Brain pericyte (primary cell): ENCODE measurements at places on chromosomes 7 and 10.

GRCh38 chr7:17846935-17847334 is 93.4 kb downstream of the SNX13 start:
- no peak for DNase-seq

GRCh38 chr10:58771863-58772262 is 259.2 kb downstream of the BICC1 start:
- DNase-seq, result no peak

DNA sequence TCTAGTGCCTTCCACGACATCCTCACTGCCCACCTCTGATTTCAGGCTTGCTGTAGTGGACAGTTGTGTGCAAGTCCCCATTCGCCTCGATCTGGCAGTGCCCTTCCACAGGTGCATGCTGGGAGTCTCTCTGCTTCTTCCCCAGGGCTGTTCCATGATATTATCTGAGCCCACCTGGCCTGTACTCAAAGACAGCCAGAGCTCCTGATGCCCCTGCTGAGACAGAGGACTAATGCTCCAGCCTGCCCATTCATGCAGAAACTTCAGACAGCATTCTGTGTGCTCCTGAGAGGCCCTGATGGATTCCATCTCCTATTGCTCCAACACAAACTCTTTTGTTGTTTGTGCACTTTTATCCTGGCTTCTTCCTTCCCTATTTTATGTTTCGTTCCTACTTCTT is 164.8 kb upstream of the PRSS58 start:
- DNase-seq, result no peak

DNA sequence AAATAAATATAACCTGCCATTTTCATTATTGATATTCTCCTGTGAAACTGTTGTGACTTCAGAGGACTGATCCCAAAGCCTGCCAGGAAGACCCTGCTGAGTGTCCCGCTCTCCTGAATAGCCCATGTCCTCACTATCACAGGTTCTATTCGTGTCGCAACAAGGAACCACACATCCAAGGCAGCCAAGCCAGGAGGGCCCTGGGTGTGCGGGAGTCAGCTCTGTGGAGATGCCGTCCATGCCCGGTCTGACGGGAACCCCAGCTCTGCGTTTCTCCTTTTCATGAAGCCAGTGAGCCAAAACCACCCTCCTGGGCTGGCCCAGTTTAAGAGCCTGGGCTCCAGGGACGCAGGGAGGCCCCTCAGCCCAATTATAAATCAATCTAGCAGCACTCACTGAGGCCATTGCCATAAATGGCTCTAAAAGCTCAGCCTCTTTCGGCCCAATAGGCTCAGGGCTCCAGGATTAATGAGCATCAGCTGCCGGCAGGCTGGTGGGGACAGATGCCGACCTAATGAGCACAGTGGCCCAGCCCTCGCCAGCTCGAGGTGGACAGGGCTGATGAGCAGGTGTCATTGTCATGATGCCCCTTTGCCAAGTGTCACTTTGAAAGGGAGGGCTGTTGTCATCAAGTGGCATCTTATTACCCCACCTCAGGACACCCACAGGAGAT is 177.9 kb downstream of the PLXNA4 start:
- DNase-seq, result no peak

- peak; percentile 27 for DNase-seq
These were observed 202.8 kb downstream of the IPMK start for GRCh38 chr10:58064714-58065528.

GRCh38 chr7:147298611-147299043 is 1182.0 kb downstream of the CNTNAP2 start:
- no peak for DNase-seq

DNA sequence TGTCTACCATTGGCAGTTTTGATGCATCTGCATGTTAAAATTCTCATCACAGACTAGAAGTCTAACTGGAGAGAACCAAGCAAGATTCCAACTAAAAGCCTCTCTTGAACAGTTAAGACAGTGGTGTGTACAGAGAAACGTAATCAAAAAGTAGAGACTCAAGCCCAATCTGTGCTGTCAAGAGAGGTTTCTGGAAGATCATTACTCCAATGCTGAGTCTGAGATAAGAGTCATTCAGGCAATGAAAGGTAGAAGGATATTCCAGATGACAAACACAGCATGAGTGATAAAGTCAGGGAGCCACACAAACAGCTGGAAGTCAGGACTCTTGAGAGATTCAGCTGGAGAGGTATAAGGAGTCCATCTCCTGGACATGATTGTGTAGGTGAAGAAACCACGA is 48.7 kb downstream of the IQUB start:
- no peak for DNase-seq

DNA sequence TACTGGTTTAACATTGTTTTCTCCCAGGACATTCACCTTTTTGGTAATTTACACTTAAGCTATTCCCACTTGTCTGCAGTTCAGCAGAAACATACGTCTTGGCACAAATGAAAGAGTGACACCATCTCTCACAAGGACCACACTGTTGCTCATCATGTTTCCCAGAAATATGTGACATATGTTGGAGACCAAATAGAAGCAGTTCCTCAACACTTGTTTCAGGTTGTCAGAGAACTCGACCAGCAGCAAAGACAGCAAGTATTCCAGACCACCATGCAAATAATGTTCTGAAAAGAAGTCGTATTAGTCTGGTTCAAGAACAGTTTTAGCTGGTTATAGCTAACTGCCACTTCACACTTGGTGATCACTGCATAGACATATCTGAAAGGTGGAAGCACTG is 81.3 kb upstream of the KLF6 start:
- no peak for DNase-seq

DNA sequence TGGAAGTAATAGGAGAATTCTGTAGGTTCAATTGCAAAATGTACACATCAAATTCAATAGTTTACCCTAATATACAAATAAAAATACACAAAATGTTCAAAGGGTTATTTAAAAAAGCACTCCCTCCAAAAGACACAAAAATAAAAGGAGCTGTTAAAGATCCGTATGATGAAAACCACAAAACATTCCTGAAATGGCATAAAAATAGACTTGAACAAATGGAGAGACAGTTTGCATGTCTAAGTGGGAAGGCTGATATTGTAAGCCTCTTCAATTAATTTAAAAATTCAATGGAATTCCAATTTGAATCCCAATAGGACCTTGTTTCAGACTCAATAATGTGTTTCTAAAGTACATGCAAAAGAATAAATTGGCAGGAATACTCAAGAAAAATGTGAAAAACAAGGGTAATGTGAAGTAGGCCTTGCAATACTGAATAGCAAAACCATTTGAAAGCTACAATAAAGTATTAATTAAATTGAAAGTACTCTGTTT is 38.0 kb upstream of the INSYN2A start:
- DNase-seq, result no peak

GRCh38 chr7:131942287-131943150 is 386.1 kb upstream of the PODXL start:
- no peak for DNase-seq

GRCh38 chr7:91345449-91345848 is 81.2 kb downstream of the FZD1 start:
- no peak for DNase-seq

GRCh38 chr10:28200775-28201174 is 102.1 kb downstream of the MPP7 start:
- no peak for DNase-seq

- DNase-seq, result no peak
These were observed 181.4 kb downstream of the SUGCT start for GRCh38 chr7:40316176-40316575.
